CD8-positive, alpha-beta memory T cell (primary cell): ENCODE measurements at places on chromosomes 2 and 18. TPM values are rescaled to one million over a fixed set of nuclear protein-coding genes. Genes with fewer than 3 reads are reported as not detected.

The VWC2L gene
- not detected for total RNA-seq

The MOCOS gene
- total RNA-seq, result 0.13 TPM

The KIDINS220 gene
- 33.1 TPM for total RNA-seq

The SIX2 gene
- 0.09 TPM for total RNA-seq

The SP100 gene
- 82.7 TPM for total RNA-seq

The IFT172 gene
- 12.0 TPM for total RNA-seq

The COPS7B gene
- total RNA-seq, result 51.8 TPM

The C2orf80 gene
- not detected for total RNA-seq

GRCh38 chr2:17181051-17181752 is 337.0 kb downstream of the RAD51AP2 start:
- no peaks in the 10 kb centered on the region for H3K4me1 ChIP-seq
- H3K36me3 ChIP-seq, result no peaks in the 10 kb centered on the region
- DNase-seq, result no peak
- no peak overlapping the region for H3K27ac ChIP-seq
- no peak overlapping the region for H3K4me3 ChIP-seq

DNA sequence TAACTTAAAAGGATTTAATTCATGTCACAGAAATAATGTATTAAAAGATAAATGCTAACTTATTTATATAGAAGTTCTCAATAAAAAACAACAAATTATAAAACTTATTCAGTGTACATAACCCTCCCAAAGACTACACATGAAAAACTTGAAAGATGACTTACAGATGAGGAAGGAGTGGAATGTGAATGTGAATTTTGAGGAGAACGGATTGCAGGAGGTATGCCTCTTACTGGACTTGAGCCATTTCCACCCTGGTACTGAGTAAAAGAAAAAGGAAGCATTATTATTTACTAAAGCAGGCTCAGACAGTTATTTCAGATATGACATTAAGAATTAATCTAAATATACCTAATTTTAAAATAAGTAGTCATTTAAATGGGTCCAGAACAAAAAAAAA is 104.4 kb downstream of the TLK1 start:
- no peak for DNase-seq
- H3K4me1 ChIP-seq, result no peaks in the 10 kb centered on the region
- H3K27ac ChIP-seq, result no peak overlapping the region

The TUBA4A gene
- total RNA-seq, result 178 TPM

The IMMT gene
- 147 TPM for total RNA-seq

- H3K27ac ChIP-seq, result no peak overlapping the region
- no peaks in the 10 kb centered on the region for H3K27me3 ChIP-seq
- no peaks in the 10 kb centered on the region for H3K36me3 ChIP-seq
- H3K4me1 ChIP-seq, result no peaks in the 10 kb centered on the region
- no peak overlapping the region for H3K4me3 ChIP-seq
Measured at GRCh38 chr2:195319548-195320412, 337.2 kb upstream of the SLC39A10 start.
